ENCODE measurements at places on chromosomes 16 and 17.

- no peak for DNase-seq
These were observed 118.0 kb upstream of the PLCG2 start for GRCh38 chr16:81661082-81661481.

DNA sequence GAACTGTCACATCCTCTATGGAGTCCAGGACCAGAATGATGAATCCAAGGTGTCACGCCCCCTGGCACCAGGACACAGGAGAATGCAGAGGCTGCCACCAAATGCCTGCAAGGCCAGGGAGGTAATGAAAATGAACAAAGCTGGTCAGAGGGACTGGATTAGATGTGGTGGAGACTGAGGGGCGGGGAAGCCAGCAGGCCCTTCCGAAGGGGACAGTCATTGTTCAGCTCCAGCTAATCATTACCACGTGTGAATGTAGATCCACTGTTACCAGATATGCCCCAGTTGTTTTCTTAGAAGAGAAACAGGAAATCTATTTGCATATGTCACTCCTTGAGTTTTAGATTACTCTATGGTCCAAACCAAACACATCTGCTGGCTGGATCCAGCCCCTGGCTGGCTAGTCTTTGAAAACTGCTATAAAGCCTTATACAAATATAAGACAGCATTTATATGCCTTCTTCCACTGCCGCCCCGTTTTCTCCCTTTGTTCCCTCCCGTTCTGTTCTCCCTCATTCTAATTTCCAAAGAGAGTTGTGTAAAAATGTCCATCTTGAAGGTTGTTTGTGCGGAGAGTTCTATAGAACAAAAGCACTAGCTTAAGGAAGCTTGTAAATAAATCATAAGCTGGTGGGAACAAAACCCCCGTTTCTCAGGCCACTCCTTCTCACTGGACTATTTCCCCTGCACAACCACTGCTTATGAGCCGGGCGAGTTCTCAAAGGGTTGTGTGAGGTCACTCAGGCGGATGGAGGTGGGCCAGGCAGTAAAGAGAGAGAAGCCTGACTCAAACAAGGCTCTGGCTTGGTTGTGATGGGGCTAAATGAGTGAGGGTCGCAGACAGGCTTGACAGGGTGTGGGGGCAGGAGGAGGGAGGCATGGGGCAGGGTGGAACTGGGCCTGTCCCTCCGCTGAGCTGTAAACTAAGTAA, 14.2 kb downstream of the CRYM start:
- peak; percentile 98 for DNase-seq

DNA sequence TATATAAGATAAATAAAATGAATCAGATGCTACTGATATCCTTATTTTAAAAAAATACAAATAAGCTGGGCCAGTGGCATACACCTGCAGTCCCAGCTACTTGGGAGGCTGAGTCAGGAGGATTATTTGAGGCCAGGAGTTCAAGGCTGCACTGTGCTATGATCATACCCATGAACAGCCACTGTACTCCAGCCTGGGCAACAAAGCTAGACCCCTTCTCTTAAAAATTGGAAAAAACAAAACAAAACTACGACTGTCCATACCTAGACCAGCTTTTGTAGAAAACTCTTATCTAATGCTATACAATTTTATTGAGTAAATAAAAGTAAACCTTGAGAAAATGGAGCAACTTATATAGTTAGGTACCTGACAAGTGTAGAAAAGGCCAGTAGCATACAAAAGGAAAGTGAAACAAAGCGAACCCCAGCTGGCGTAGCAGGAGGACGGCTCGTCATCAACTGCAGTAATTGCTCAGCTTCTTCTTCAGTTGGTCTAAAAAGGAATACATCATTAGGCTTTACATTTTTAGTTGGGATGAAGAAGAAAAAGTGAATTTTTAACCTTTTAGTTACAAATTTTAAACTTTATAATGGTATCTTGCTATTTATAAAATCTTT, 23.6 kb downstream of the INTS2 start:
- DNase-seq, result no peak

GRCh38 chr16:77172951-77173350, 18.0 kb upstream of the MON1B start:
- DNase-seq, result no peak

DNA sequence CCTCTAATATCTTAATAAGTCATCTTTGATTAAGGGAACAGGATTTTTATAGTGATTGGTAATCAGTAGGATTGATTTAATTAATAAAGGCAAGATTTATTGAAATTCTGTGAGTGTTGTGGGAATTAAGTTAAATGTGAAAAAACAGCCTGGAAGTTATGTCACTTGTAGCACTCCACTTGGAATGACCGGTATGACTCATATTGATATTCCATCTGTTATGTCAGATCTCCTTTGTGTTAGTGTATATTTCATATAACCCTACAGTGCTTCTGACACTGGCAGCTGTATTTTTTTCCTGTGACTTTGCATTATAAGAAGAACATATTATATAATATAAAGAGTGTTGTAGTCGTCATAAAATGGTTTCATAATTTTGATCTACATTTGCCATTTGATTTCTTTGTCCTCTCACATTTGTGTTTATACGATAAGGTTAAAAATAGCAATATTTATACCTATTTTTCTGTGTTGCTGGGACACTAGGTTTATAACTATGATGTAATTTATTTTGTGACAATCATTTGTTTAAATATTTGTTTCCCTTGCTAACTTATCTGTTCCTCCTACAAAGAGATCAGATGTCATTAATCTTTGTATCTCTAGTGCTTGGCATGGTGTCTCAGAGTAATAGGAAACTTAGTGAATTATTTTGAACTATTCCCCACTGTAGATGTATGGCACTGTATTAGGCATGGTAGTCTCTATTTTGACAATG, 249.0 kb downstream of the BCAS3 start:
- DNase-seq, result no peak

Data from Caki2 (cell line).